Stimulated activated CD4-positive, alpha-beta T cell treated with anti-CD3 and anti-CD28 coated beads, Interleukin-2, amount 100 ng/mL, for 48 hours (primary cell): ENCODE measurements at places on chromosomes 1 and 21.

GRCh38 chr1:70265946-70266345 is 44.8 kb downstream of the SRSF11 start:
- no peak for DNase-seq

GRCh38 chr21:31848326-31848985 is 24.4 kb upstream of the HUNK start:
- DNase-seq, result no peak

DNA sequence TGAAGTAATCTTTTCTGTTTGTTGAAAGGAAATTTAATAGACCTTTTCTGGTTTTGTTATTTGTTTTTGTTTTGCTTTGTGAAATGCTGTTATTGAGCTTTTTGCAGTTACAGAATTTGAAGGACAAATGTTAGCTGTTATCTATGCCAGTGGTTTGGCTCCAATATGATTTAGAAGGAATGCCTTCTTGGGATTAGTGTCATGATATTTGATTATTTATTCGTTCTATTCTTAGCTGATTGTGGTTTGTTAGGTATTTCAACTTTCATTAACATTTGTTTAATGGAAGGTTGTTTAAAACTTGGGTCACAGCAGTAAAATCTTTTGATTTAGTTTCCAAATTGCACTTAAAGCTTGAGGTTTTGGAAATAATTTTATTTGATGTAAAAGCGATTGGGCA is 33.5 kb downstream of the ADGRL2 start:
- DNase-seq, result no peak

DNA sequence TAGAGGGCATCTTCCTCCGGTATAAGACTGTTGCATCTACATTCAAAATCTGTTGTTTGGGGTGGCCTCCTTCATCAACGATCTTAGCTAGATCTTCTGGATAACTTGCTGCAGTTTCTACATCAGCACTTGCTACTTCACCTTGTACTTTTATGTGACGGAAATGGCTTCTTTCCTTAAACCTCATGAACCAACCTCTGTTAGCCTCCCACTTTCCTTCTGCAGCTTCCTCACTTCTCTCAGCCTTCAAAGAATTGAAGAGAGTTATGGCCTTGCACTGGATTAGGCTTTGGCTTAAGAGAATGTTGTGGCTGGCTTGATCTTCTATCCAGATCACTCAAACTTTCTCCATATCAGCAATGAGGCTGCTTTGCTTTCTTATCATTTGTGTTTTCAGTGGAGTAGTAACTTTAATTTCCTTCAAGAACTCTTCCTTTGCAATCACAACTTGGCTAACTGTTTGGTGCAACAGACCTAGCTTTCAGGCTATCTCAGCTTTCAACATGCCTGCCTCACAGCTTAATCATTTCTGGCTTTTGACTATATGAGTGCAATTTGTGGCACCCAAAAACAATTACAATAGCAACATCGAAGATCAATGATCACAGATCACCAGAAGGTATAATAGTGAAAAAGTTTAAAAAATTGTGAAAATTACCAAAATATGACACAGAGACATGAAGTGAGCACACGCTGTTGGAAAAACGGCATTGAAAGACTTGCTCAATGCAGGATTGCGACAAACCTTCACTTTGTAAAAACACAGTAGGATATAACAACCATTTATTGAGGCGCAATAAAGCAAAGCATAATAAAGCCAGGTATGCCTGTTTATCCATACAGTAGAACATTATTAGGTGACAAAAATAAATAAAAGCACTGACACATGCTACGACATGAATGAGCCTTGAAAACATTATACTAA is 56.7 kb upstream of the GFI1 start:
- DNase-seq, result no peak

DNA sequence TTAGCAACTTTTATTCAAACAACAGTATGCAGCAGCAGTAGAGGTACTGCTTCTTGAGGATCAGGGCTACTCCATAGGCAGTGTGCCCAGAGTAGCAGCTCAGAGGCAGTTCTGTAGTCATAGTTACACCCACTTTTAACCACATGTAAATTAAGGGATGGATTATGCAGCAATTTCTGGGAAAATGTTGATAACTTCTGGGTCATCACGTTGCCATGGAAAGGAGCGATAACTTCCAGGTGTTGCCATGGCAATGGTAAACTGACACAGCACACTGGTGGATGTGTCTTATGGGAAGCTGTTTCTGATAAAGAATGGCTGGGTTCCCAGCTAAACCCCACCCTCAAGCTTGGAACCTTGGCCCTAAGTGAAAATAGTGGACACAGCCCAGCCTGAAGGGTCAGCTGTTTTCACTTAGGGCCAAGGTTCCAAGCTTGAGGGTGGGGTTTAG is 29.0 kb upstream of the PLA2G2A start:
- DNase-seq, result no peak

GRCh38 chr1:67921725-67922489 is 88.6 kb upstream of the GNG12 start:
- DNase-seq, result no peak
